Astrocyte of the spinal cord (primary cell): ENCODE measurements at places on chromosomes 7 and 10.

DNA sequence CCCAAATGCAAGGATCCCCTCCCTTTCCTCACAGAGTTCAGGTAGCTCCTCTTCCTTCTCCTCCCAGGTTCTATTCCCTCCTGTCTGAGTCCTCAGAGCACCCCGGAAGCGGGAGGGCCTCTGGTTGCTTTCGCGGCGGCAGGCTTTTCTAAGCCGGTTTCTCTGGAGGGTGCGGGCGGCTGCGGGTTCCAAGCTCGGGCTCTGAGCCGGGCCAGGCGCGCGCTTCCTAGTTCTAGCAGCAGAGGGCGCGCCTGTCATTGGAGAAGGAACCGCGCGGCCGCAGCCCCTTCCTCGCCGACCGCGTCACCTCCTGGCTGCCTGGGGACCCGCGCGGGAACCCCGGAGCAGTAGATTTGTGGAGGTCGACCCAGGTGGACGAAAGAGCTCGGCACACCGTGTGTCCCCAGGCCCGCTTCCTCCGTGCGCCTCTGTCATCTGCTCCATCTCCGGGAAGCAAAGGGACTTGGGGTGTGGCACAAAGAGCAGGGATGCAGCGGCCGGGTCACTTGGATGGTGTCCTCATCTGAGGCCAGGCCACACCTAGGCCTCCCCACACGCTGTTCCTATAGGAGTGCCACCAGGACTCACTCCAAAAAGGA, 389.0 kb upstream of the PODXL start:
- peak; percentile 47 for DNase-seq

DNA sequence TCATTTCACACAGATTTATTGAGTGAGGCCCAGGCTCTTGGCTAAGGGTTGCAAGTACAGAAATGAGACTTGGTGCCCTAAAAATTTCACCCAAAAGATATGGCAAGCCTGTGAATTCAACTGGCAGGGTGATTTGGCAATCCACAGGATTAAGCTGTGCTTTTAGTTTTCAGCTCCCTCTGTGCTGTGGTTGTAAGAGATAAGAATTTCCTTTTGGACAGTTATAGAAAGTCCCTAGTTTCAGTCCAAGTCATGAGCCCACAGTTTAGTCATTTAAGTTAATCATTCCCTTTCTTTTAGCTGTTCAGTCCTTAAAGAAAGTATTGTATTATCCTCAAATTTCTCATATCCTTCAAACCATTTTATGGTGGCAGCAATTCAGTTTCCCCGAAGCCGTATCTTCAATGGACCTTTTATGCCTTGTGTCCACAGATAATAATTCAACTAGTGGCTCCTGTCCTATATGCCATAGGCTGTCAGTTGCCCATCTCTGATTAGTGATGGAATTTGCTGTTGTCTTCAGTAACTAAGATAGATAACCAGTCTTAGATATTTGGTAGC, 73.4 kb upstream of the NAMPT start:
- peak; percentile 48 for DNase-seq

DNA sequence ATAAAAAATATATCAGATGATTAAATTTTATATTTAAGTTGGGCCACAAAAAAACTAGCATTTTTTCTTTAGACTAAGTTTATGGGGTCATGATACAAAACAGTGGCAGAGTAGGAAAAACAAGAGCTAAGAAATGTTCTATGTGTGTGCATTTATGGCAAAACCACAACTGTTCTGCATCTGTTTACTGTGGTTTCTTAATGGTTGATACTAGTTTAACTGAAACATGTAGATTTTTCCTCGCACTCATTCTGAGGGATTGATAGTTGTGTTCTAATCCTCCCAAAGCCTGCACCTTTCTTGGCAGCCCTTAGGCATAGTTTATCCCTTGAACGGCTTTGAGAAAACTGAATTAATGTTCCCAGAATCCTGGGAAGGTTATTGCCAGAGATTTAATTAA, 66.6 kb upstream of the PHYHIPL start:
- no peak for DNase-seq

- no peak for DNase-seq
Observed at GRCh38 chr7:68833422-68833821, 764.9 kb upstream of the AUTS2 start.

DNA sequence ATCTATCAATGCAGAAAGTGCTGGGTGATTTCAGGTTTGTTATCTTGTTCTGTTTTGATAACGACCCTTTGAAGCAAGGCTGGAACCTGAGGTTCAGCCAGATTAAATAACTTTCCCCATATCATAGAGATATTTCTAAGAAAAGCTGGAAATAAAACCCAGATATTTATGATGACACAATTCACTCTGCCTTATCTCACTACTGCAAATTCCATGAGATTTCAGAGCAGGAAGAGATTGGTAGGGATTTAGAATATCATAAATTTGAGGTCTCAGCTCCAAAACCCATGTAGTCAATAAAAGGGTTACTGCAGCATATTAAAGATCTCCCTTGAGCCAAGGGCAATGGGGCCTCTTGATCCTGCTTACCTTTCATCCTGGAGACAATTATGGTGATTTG, 692.5 kb upstream of the IGFBP3 start:
- no peak for DNase-seq

GRCh38 chr7:149869867-149870266, 3.9 kb upstream of the ATP6V0E2 start:
- no peak for DNase-seq

DNA sequence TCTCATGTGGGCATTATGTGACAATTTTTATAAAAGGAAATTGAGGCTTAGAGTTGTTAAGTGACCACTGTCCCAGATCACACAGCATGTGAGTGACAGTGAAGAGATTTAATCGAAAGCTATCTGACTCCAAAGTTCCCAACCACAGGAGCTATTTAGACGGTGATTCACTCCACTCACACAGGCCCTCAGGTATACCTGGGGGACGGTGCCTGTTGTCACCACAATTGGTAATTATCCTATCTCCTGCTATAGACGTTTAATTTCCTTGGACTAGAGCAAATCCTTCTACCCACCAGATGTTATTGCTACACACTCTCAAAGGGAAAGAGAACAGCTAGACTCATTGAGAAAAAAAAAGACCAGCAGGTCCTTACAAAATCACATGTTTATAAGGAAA, 145.5 kb downstream of the KLF6 start:
- no peak for DNase-seq

DNA sequence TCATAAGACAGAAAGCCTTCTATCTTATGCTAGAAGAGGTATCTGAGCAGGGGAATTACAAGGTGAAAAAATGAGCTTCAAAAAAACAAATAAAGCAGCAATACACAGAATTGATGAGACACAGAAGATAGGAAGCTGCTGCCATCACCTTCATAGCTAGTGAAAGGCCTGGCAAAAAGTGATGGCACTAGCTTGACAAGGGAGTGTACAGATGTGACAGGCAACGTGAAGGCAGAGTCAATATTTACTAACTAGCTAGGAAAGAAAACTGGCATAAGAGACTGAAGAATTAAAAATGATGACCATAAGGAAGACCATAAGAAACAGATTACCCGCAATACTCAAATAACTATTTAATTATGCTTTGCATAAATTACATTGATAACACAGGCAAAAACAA, 9.4 kb downstream of the GPR22 start:
- DNase-seq, result no peak

DNA sequence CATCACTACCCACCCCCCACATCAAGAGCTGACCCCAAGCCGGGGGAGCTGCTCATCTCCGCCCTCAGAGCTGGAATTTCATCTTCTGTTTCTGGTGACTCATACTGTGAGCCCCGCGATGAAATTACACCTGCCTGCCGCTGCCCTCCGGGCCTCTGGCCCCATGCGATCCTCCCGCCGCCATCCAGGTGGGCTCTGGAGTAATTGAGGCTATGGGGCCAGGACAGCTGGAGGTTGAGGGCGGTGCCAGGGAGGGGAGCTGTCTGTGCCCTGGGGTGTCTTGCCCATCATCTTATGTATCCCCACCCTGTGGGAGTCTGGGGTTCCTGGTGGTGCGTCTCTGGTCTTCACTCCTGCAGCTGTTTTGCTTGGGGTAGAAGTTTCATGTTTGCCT, 9.0 kb downstream of the GTF2IRD1 start:
- no peak for DNase-seq

DNA sequence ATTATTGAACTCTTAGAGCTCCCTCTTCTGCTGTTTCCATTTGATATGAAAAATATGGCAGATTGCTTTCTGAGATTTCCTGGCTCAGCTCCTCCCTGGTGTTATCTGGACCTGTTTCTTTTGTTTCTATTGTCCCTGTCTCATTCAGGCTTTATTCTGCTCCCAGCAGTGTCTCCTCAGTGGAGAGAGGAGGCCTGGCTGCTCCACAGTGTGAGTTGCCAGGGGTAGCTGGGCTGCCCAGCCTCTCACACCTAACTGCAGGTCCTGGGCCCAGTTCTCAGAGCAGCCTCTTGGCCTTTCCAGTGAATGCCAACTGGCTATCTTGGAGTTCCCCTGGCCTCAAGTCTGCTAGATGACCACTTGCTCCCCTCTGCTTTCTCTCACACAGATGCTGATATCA, 127.0 kb downstream of the VPS41 start:
- DNase-seq, result no peak

- no peak for DNase-seq
Observed at GRCh38 chr7:156309016-156309620, 331.5 kb upstream of the RNF32 start.

GRCh38 chr7:124390301-124390700, 357.4 kb upstream of the TMEM229A start:
- DNase-seq, result no peak

- DNase-seq, result no peak
Observed at GRCh38 chr7:82335001-82335400, 108.6 kb downstream of the CACNA2D1 start.

DNA sequence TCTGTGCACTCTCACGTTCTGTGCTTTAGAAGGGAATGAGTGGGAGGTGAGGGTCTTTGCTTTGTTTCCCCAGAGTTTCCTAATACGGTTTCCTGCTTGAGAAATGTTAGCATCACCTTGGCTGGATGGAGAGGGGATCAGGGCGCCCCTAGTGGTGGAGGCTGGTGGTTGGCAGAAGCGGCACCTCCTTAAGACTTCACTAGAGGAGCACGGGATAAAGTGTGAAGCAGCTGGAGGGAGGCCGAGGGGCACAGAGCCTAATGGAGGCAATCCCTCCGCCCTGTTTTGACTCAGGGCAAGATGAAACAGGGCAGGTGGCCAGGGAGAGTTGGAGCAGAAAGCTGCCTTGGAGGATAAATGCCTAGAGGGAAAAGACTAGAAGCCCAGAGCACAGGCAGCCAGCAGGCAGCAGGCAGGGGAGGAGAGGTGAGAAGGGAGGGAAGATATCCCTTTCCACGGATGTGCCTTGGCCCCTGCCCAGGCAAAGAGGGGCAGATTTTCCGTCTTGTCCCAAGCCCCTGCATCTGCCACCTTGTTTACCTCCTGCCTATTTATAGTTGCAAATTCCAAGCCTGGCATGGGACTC, 56.0 kb upstream of the BTRC start:
- DNase-seq, result peak; percentile 42

DNA sequence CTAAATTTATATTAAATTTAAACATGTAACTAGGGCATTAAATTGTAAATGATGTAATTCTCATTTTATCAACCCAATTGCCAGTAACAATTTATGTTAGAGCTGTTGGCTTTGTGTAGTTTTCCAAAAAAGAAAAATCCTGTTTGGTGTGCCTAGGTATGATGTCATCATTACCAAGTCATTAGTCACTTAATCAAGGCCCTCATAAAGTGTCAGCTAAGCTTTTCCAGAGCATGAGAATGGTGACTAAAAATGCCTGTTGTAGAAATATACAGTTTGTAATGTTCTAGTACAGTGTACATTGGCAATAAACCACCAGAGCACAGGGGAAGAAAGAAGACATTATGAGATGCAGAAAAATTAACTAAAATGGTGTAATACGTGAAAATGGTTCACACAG, 593.8 kb upstream of the ANKRD30A start:
- DNase-seq, result no peak

DNA sequence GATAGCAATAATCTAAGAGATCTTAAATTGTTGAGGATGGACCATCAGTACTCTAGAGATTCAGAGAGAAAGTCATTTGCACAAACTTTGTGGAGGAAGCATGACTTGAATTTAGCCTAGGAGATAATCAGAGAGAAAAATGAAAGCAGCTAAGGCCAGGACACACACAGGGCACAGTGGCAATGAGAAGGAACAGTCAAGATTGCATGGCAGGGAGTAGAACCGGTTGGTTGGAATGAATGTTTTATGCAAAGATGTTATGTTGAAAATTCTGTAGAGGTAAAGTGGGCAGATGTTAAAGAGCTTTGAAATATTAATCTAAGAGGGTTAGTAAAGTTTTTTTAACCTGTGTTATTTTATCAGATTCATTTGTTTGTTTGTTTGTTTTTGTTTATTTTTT, 521.8 kb downstream of the GATA3 start:
- no peak for DNase-seq

DNA sequence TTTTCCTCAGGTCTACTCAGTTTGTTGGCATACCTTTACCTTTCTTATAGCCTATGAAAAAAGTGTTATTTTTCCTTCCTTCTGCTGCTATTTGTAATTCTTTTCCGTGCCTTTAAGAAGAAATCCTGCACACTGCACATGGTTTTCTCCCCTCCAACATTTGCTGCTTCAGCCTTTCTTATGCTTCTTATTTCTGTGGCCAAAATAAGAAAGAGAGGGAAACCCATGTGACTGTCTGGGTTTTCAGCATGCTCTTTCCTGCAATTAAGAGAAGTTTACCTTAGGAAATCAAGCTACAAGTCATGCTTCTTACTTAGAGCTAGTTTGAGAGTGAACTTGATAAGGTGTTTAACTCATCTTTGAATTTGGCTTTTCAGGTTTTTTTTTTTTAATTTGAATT, 11.0 kb downstream of the TBC1D12 start:
- DNase-seq, result no peak

- no peak for DNase-seq
Observed at GRCh38 chr7:120951826-120952225, 1.2 kb downstream of the ING3 start.

DNA sequence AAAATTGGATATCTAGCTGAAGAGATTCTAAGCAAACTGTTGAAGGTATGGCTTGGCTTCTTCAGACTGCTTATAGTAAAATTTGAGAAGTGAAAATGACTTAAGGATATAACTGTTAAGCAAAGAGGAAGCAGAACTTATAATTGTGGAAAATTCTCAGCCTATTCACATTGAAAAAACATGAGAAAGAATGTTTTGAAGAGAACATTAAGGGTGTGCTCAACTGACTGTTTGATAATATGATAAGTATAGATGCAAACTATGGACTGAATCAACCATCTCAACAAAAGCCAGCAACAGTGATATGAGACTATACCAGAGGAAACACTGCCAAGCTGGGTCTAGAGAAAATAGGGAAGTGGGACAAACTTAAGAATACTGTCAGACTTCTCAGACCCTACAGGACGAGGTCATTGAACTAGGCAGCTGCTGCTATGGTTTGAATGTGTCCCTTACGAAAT, 133.1 kb upstream of the PPP1R3A start:
- no peak for DNase-seq

GRCh38 chr10:120917521-120918250, 66.5 kb downstream of the WDR11 start:
- DNase-seq, result peak; percentile 14
